ENCODE measurements at places on chromosomes 4 and X.

- DNase-seq = no peak
Measured at GRCh38 chr4:7161721-7162214, 30.6 kb upstream of the SORCS2 start.

DNA sequence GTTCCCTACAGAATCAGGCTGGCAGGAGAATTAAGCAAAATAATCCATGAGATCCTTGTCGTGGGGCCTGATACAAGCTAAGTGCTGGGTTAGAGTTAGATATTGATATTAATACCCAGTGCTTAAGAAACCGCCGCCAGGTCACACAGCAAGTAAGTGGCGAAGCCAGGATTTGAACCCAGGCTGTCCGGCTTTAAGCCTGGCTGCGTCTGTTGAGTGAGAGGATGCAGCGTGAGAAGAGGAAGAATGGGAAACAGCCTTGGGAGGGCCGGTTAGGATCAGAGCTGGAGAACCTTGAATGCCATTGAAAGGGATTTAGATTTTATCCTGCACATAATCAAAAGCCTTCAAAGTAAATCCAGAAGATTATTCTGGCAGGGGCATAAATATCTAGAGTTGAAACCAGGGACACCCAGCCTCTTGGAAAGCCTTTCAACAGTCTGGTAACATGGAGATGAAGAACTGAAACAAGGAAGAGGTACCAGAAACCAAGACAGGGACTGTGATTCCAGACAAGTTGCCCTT lies 64.8 kb upstream of the HELT start:
- DNase-seq = no peak

DNA sequence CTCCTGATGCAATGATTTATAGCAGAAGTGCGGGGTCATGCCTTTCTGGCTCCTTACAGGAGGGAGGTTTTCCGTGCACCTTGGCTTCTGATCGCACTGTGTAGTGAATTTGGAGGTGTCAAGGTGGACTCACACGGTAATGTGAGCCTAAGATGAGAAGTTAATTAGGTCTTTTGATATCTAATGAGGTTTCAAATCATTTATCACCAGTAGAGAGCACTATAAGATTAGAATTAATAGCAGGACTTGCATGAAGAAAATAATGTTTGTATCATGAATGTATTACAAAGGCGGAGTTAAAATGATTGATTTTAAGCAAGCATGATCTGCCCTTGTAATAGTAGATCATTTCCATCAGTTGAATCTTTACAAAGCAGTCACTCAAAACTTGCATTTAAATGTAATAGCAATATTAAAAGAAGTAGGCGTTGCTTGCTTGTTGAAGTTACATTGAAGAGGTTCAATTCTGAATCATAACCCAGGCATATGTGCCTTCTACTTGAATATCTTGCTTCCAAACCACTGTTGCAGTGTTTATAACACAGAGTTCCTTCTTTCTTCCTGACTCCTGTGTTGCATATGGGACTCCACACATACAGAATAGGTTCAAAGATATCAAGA lies 152.1 kb downstream of the FMR1NB start:
- DNase-seq = no peak

DNA sequence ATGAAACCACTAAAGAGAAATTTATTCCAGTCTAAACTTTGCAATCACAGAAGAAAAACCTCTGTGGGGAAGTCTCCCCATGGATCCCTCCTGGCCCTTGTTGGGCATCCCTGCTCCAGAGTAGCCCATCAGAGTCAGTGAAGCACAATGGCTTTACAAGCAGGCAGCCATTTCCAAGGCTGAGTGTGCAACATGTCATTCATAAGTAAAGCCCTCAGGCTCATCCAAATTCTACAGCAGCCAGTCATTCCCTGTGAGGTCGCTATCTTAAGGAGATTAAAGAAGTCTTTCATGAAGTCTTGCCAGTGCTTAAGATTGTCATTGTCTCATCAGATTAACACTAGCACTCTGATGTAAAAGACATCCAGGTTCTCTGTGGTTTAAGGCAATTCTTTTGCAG lies 17.0 kb upstream of the MAPK10 start:
- DNase-seq = no peak

GRCh38 chr4:96342790-96343455 lies 503.0 kb downstream of the PDHA2 start:
- no peak for DNase-seq

DNA sequence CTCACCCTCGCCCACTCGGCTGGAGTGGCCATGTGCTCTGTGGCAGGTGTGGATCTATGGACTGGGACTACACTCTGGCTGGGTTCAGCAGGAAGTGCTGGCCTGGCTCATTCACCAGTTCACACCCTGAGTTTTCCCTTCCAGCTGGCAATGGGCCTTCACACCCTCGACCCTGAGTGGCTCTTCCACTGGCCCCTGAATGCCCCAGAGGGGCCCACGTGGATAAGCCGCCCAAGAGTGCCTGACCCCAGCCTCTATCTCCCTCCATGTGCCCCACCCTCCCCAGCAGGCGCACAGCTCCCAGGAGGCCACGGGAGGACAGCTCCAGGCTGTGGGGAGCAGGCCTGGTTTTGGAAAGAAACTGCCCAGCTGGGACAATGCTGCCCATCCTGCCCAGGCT lies 234.1 kb downstream of the AFAP1 start:
- no peak for DNase-seq

DNA sequence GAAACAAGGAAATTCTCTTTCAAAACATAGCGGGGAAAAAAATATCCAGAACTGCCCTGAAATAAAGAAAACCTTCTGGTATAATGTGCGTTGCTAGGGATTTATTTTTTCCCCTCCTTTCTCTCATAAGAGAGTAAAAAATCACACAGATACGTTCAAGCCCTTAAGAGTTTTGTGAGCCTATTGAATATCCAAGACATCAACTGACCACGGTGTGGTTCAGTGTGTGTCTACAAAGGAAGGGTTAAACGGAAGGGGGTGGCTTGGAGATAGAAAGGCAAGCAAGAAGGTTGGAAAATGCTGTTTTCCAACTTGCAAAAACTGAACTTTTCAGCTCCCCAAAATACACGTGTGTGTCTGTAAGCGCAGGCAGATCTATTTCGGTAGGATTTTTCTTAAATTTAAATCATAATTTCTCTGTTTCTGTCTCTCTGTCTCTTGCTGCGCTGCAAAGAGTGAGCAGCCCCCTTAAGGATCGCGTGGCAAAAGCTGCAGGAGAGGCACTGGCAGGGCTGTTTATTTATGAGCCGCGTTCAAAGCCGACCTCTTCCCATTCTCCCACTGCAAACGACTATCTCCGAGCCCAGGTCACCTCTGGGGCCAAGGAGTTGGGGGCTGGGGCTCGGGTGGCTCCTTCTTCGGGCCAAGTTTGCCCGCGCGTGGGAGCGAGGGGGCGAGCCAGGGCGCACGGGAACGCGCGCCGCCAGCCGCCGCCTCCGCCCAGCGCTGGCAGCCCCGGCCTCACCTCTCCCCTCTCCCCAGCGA lies 492 bp upstream of the SLIT2 start:
- no peak for DNase-seq

DNA sequence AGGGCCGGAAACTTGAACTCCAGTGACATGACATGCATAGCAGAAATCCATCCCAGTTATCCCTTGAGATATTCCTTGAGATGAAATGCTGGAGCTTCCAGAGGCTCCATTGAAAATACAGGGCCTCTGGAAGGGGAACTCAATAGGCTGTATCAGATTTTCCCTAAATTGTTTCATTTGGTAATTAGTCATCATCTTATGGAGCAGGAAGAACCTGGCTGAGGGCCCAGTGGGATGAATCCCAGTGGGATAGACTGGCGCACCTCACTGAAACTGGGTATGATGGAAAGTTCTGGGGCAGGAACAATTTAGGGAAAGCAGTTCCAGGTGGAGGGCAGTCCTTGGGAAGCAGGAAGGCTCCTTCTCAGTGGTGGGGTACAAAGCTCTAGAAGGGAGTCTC lies 307.8 kb upstream of the DIPK2B start:
- DNase-seq = no peak

- no peak for DNase-seq
Measured at GRCh38 chrX:13250826-13251580, 68.8 kb downstream of the ATXN3L start.

DNA sequence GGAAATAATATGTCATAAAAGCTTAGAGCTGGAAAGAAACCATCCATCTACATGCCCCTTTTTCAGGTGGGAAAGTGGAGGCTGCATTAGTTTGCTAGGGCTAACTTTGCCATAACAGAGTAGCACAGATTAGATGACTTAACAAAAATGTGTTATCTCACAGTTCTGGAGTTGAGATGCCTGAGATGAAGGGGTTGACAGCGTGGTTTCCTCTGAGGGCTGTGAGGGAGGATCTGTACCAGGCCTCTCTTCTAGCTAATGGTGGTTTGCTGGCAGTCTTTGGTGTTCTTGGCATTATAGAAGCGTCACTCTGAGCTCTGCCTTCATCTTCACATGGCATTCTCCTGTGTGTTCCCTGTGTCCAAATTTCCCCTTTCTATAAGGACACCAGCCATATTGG lies 2.4 kb downstream of the CHRNA9 start:
- no peak for DNase-seq

- peak; percentile 38 for DNase-seq
Measured at GRCh38 chr4:985123-985830, 1.6 kb upstream of the IDUA start.

GRCh38 chr4:145058256-145058655 lies 39.7 kb downstream of the ANAPC10 start:
- DNase-seq = no peak
